ENCODE measurements at places on chromosomes 6 and 20.

DNA sequence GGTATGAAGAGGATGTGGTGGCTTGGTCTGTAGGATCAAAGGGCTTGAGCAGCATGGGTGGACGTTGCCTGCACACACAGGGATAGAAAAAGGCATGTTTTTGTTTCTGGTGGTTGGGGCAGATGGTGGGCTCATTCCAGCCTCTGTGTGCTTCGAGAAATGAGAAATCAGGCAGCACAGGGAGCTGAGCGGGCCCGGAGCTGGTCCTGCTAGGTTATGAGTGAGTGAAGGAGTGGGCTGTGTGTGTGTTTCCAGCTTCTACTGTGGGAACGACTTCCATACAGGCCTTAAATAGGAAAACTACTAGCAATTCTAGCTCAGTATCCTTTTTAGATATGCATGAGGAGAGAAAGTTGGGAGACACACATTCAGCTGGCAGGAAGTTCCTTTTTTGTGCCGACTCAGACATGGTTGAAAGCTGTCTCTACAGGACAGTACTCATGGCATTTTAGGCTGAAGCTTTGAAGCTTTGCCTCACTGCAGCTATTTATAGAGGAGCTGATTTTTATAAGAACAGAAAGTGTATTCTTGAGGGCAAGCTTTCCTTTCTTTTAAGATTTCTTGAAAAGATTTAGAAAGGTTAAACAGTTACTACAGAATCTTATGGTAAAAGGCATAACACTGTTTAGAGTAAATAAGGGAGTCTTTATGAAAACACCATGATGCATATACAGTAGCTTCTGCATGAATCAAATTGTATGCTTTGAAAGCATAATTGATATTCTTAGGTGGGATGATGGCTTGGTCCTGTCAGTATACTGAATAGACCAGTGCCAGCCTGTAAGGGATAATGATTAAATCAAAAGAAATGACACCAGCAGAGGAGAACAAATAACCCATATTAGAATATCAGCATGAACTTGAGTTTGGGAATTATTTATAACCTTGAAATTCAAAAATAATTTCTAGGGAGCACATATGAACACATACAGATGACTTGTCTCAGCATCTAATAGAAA is 104.0 kb upstream of the MAN1A1 start:
- DNase-seq: no peak

- DNase-seq: no peak
Observed at GRCh38 chr6:108159981-108160380, 5.8 kb upstream of the NR2E1 start.

DNA sequence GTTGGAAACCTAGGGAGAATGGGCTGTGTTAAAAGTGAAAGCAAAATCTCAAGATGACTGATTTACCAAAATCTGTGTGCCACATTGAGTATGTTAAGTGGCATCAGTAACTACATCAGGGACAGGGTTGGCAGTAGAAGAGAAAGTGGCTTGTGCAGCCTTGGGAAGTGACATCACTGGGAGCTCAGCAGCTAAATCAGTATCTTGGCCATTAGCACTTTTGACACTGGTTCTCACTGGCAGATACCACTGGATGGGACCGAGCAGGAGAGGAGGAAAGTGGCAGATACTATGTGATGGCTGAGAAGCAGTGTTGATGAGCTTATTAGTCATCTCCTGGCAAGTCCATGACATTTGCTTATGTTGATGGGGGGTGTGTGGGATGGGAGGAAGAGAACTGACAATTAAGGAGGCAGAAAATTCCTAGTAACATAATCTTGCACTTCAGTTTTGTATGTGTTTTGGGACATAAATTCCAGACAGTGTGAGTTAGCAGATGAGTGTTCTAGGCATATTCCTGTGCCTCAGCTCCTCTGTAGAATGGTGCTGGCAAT is 322.2 kb downstream of the SOX4 start:
- DNase-seq: no peak

DNA sequence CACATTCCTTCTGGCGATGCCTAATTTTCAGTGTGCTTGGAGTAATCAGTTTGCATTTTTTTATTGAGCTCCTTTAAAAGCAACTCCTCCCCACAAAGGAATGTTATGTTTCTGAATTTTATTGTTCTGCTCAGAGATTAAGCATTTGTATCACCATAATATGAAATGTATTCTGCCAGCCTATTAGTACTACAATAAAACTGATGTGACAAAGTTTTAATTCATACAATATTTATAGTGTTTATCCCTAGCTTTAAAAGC is 236.9 kb upstream of the ASCC3 start:
- DNase-seq: no peak

GRCh38 chr6:16519265-16520242 is 241.7 kb downstream of the ATXN1 start:
- no peak for DNase-seq
